ENCODE measurements at places on chromosomes 1 and 21.

DNA sequence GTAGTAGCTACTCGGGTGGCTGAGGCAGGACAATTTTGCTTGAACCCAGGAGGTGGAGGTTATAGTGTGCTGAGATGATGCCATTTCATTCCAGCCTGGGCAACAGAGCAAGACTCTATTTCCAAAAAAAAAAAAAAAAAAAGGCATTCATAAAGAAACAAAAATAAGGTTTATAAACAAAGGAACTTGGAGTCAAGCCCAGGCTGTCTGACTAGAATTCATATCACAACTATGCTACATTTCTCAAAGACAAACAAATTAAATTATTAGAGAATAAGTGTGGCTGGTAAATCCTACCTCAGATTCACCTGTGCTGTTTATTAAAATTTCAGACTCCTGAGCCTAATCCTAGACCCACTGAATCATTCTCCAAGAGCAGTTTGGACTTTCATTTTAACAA, 4.2 kb downstream of the GCLM start:
- no peak for DNase-seq

DNA sequence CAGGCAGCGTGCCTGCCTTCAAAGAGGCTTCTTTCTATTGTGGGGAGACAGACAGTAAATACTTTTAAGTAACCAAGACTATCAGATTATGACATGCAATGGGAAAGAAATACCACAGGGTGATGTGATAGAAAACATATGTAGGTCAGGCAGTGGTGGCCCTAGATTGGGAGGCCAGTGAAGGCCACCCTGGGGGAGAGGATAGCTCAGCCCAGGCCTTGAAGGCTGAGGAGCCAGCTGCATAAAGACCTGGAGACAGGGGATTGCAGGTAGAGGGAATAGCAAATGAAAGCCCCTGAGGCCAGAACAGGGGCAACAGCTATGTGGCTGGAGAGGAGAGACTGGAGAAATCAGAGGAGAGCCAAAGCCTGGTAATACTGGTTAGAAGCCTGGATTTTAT, 4.0 kb downstream of the SOX13 start:
- no peak for DNase-seq

DNA sequence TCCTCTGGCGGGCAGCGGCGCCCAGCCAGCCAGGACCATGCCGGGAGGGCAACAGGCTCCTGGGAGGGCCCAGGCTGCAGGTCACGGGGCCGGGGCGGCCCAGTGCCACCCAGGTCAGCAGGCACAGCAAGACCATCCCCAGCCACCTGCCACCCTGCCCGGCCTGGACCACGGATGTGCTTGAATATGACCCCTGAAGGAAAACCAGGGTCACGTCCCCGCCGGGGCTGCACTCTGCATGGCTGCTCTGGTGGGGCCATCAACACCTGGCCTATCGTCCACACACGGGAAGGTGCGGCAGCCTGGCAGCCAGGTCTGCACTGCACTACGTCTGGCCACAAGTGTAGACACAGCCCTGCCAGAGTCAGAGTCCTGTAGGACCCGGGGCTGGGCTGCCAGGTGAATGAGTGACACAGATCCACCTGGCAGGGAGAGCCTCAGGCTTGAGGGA, 6.9 kb downstream of the WNT9A start:
- DNase-seq, result no peak

GRCh38 chr1:39643705-39644104, 4.3 kb upstream of the HEYL start:
- no peak for DNase-seq

GRCh38 chr1:8437347-8437746, 119.4 kb downstream of the SLC45A1 start:
- no peak for DNase-seq

DNA sequence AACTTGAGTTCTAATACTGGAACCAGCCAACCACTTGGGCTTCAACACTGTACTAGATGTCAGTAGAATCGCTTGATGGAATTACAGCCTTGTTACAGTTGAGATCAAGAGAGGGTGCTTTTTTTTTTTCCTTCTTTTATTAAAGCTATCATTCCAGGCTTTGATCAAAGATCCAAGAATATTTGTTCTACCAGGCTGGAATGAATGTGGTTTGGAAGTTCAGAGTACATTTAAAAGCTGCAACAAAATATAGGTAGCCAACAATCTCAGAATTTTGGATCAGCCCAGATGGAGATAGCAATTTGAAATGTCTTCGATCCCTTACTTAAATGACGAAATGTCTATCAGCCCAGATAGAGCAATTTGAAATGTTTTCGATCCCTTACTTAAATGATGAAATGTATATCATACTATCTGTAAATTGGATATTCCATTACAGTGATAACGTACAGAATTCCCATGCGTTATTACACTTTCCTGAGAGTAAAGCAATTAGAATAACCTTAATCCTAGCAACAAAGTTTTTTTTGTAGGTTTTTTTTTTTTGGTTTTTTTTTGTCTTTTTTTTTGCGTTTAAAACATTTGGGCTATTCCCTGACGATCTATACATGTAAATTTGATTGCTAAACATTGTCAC, 3.6 kb downstream of the ZNF281 start:
- no peak for DNase-seq

- no peak for DNase-seq
These were observed 389.3 kb downstream of the OMA1 start for GRCh38 chr1:58157256-58157655.

DNA sequence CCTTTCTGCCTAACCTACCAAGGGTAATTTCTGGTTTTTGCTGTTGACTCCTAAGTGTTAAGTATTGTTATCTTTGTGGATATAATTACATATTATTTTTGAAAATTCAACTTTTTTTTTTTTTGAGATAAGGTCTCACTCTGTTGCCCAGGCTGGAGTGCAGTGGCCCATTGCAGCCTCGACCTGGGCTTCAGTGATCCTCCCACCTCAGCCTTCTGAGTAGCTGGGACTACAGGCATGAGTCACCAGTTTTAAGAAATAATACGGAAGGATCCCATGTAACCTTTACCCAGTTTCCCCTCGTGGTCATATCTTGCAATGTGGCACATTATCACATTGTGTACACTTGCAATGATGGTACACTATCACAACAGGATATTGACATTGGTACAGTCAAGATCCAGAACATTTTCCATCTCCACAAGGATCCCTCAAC, 3.1 kb downstream of the CHD1L start:
- no peak for DNase-seq

GRCh38 chr1:6245869-6246496, 2.0 kb downstream of the HES3 start:
- no peak for DNase-seq

Data from keratinocyte (primary cell).